ENCODE measurements at places on chromosomes 6 and 20.

DNA sequence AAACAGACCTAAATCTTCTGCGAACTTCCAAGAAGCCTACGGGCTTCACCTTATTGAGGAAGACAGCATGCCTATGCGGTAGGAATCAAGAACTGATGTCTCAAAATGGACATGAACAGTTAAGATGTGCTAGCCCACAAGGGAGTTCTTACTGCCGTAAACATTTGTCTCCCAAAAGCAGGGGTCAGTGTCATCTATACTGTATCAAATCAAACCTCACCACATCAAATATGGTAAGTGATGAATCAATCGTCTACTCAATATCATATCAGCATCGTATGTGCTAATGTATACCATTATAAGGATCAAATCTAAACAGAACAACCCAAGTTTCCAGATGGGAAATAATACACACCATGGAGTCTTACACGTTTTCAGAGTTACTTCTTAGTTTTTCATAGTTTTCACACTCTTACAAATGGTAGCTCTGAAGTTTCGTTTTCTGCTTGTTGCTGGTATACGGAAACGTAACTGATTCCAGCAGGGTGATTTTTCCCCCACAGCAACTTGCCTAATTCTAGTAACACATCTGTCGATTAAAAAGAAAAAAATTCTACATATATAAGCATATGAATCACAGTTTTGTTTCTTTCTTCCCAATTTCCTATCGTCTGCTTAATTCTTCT is 12.6 kb downstream of the RRBP1 start:
- DNase-seq: no peak

DNA sequence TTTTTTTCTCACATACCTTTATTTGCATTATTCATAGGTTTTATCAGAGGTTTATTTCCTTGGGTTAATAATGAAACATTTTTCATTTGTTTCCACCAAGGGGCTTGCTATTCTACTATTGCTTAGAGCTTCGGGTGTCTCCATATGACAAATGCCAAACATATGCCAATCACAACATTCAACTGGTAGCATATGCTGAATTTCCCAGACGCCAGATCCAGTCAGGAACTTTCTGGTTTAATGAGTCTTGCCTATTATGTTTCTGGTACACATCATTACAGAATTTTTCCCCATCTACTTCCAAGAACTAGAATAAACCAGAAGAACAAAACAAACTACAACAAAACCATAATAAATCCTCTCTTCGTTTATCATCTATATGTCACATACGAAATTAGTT is 180.7 kb downstream of the PRKN start:
- DNase-seq: no peak

DNA sequence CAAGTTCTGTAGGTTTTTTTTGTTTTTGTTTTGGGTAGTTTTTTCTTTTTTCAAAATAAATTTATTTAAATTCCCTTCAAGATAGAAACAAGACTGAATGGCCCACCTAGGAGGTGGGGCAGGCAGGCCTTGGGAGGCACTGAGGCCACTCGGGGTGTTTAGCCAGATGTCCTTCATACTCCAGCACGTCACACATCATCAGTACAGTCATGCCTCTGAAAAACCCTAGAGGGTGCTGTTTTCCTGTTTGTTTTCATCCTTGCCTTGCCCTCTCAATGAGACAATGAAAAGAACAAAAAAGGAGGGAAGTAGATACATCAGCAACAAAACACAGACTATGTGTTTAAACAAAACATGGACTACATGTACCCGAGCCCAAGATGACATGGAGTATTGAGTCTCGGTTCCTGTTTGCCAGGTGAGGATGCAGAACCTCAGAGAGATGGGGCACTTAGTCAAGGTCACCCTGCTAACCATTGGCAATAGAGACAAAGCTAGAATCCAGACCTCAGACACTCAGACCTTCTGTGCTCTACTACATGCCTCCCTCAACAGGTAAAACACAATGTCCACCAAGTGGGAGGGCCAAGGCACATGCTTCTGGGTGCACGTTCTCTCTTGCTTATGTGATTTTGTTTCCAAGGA is 26.8 kb upstream of the CLIC5 start:
- DNase-seq: peak; percentile 4

- no peak for DNase-seq
Measured at GRCh38 chr6:121608270-121608669, 172.8 kb downstream of the GJA1 start.

- no peak for DNase-seq
Measured at GRCh38 chr6:108105571-108105970, 31.0 kb upstream of the OSTM1 start.

- DNase-seq: no peak
Measured at GRCh38 chr6:1388630-1389368, 577 bp upstream of the FOXF2 start.

GRCh38 chr6:41182069-41183034 is 18.6 kb downstream of the TREML2 start:
- DNase-seq: peak; percentile 58

DNA sequence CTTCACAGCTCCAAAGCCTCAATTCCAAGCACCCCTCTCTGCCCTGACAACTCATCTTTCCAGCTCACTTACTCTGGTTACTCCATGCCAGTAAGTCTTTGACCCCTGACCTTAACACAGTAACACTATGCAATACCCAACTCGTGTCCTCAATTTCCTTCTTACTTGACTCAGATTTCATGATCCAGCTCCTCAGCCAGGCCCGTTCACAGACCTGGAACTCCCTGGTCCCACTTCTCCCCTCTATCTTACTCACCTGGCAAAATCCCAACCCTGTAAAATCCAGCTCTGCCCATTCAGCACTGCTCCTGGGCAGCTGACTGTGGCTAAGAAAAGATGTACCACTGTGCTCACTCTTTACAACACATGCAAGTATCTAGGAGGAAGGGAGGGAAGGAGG is 7.9 kb downstream of the GNL1 start:
- DNase-seq: no peak

GRCh38 chr6:105036351-105036750 is 79.4 kb downstream of the LIN28B start:
- no peak for DNase-seq

DNA sequence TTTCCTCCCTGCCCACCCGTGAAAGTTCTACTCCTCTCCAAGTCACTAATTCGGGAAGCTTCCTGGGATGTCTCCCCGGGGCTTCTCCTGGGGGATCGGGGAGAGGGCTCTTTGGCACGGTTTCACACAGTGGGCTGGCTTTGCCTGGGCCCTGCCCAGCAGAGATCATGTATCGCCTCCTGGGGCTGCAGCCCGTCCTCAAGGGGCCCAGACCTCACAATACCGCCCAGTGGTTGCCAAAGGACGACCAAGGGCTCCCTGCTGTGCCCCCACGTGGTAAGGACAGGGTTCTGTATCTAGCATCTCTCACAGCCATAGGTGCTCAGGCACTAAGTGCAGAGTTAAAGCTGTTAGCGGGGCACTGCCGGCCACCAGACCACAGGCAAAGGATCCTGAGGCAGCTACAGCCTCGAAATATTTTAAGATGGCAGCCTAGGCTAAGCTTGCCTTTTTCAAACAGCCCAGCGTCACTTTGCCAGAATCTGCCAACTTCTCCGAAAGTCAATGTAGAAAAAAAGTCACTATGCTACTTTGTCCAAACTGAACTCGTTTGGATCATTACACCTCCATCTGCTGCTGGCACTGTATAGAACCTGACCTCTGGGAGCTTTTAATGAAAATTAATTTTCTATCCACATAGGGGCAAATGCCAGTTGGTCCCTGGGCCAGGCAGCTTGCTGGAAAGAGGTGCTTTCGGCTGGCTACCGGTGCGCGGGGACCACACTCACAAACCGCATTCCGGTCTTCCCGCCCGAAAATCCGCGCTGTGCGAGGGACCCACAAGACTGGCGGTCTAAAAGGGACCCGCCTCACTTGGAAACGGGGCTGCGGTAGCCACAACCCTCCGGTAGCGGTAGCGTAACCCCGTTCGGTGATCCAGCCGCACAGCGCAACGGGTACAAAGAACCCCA is 1.3 kb upstream of the NNAT start:
- no peak for DNase-seq

DNA sequence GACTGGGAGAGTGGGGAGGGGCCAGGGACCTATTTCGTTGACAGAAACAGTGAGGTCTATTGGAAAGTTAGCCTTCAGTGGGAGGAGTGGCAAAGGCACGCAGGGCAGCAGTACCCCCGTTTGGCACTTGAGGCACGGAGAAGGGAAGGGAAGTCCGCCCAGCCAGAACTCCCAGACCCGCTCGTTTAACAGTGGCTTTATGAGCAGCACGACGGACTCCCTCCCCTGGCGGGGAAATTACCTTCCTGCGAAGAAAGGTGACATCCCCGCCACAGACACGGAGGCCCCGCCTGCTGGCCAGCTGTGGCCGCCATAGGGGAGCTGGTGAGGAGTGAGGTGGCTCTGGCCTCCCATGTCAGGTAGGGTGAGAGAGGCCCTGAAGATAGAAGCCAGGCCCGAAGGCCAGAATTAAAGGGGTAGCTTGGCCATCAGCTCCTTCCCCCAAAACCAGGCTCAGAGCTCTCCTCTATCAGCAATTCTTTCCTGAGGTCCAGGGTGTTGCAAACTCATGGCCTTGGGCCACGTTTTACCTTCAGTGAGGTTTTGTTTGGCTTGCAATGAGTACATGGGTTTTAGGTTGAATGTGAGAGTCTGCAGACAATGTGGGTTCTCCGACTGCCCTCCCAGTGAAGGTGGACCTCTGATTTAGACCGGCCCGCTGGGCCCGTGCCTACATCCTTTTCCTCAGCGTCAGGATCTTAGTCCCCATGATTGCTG is 123.7 kb downstream of the MRPL14 start:
- peak; percentile 11 for DNase-seq

DNA sequence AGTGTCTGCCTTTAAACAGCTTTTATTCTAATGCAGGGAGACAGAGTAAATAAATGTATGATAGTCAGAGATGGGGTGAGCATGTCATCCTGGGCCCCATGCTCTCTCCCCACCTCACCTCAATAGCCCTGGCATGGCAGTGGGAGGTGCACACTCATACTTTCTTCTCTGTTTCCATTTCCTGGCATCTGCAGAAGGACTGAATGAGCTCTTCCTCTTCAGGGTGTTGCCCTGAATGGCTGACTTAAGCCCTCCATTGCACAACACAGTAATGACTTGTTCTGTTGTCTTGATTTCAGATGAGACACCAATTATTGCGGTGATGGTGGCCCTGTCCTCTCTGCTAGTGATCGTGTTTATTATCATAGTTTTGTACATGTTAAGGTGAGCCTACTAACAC is 57.0 kb upstream of the GNRH2 start:
- peak; percentile 85 for DNase-seq

DNA sequence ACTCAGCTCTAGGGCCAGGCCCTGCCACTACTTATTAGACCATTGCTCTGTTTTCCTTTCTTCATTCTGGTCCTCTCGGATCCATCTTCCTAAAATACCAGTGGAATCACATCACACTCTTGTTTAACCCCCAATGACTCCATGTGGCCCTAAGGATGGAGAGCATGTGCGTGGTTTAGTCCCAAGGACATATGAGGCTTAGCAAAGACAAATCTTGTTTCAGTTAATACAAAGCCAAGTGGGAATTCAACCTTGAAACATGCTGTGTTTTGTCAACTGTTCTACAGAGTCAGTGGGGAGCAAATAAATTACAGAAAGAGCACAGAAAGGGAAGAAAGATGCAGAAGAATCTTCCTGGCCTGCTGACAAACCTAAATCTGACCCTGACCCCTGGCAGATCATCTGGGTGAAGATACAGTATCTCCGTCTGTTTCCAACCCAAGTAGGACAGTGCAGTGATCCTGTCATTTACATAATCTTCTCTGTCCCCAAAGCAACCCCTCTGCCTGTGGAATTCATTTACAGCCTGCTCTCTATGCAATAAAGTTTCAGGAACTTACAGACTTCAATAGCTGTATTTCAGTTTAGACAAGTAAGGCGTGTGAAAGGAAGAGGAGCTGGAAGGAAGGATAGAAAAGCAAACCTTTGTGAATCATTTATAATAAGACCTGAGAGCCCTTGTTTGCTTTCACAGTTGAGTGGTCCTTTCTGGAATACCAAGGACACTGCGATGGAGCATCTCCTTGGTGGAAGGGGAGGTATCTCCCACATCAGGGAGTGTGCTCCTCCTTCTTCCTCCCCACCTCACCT is 144.0 kb downstream of the THBS2 start:
- DNase-seq: no peak

DNA sequence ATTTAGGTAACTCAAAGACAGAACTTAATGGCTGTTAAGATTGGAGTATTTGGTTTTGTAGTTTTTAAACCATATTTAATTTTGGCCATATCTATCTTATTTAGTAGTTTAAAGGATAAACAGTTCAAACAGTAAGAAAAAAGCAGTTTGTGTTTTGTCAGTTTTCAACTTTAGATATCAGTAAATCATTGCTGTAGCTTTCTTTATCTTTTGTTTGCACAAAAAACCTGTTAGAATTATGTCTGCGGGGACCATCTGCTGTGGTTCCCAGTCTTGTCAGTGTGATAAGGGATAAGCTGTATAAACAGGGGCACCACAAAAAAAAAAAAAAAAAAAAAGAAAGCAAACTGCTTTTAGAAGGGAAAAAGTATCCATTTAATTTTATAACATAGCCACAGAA is 40.9 kb downstream of the CDKAL1 start:
- DNase-seq: no peak

DNA sequence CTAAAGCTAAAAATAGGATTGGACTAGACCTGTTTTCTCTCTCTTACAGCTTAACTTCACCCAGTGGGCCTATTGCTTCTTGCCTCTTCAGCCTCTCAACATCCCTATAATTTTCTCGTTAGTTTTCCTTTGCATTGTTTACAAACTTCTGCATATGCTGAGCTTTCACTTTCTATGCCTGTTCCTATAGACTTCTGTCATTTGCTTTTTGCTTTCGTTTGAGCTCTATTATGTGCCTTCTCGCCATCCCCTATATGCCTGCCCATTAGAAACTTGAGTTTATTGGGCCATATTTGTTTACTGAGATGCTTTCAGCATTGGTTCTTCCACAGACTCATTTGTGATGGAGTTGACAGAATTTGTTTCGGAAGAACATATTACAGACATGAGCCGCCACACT is 40.9 kb downstream of the NCOA7 start:
- no peak for DNase-seq

- DNase-seq: no peak
Measured at GRCh38 chr6:93496548-93496947, 77.2 kb upstream of the EPHA7 start.

GRCh38 chr6:111870051-111870741 is 3.1 kb downstream of the FYN start:
- DNase-seq: no peak

All from stimulated activated CD4-positive, alpha-beta T cell treated with anti-CD3 and anti-CD28 coated beads, Interleukin-1b, Interleukin-23, amount 100 ng/mL, for 48 hours (primary cell).